ENCODE measurements at places on chromosomes 4 and X. TPM values are rescaled to one million over a fixed set of nuclear protein-coding genes. Genes with fewer than 3 reads are reported as not detected.

The MSANTD1 gene
- not detected for total RNA-seq

The GAGE12F gene
- total RNA-seq = not detected

The TXK gene
- total RNA-seq = 0.06 TPM

The TCEAL7 gene
- not detected for total RNA-seq

The SMIM10L2A gene
- total RNA-seq = 0.07 TPM

The UCP1 gene
- not detected for total RNA-seq

The MAPK10 gene
- 2.0 TPM for total RNA-seq

The LDB2 gene
- total RNA-seq = 3.5 TPM

The MAOB gene
- not detected for total RNA-seq

The BBS12 gene
- total RNA-seq = 1.5 TPM

The NUP62CL gene
- not detected for total RNA-seq

The TNIP3 gene
- total RNA-seq = 0.23 TPM

The MAGEA2 gene
- 87.1 TPM for total RNA-seq

The OTC gene
- total RNA-seq = not detected

The TAF7L gene
- not detected for total RNA-seq

The NOP14 gene
- 39.6 TPM for total RNA-seq

The TRPC3 gene
- total RNA-seq = 1.5 TPM

The C4orf33 gene
- 2.5 TPM for total RNA-seq

The KCTD8 gene
- total RNA-seq = 0.23 TPM
